Stimulated activated CD4-positive, alpha-beta T cell treated with anti-CD3 and anti-CD28 coated beads, Interleukin-1b, Interleukin-23, amount 100 ng/mL, for 24 hours (primary cell): ENCODE measurements at places on chromosomes 12 and 14.
A peak's percentile ranks its signal among the peaks of the same experiment; 100 is the strongest.

DNA sequence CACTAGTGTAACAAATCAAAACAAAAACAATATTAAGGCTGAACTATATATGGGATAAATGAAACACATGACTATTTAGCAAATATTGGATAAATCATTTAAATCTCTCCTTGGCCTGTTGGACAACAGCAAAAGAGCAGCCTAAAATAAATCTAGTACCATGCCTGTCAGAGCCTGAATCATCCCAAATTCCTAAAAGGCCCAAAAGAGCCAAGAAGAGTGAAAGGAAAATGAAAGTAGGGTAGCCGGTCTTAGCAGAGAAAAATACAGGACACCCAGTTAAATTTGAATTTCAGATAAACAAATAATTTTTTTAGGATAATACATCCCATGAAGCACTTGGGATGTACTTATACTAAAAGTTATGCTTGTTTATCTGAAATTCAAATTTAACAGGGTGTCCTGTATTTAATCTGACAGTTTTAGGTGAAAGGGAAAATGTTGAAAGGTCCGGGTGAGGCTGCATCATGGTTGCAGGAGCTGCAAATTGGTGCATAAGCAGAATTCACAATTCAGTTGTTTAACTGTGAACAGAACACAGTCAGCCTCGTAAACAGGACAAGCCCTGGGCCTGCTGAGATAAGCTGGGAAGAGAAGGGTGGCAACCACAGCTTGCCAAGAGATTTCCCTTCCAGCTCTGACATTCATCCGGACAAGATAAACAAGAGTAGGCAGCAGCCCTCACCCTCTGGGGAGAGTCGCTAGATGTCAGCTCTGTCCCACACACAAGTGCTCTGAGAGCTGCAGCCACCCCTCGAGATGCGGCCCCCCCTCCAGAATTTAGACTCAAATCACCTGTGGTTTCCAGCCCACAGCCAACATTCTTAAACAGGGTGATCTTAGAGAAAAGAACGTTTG, 30.3 kb downstream of the DMAC2L start:
- DNase-seq, result peak; percentile 16

GRCh38 chr12:131959641-131960589, 10.2 kb downstream of the EP400 start:
- no peak for DNase-seq

DNA sequence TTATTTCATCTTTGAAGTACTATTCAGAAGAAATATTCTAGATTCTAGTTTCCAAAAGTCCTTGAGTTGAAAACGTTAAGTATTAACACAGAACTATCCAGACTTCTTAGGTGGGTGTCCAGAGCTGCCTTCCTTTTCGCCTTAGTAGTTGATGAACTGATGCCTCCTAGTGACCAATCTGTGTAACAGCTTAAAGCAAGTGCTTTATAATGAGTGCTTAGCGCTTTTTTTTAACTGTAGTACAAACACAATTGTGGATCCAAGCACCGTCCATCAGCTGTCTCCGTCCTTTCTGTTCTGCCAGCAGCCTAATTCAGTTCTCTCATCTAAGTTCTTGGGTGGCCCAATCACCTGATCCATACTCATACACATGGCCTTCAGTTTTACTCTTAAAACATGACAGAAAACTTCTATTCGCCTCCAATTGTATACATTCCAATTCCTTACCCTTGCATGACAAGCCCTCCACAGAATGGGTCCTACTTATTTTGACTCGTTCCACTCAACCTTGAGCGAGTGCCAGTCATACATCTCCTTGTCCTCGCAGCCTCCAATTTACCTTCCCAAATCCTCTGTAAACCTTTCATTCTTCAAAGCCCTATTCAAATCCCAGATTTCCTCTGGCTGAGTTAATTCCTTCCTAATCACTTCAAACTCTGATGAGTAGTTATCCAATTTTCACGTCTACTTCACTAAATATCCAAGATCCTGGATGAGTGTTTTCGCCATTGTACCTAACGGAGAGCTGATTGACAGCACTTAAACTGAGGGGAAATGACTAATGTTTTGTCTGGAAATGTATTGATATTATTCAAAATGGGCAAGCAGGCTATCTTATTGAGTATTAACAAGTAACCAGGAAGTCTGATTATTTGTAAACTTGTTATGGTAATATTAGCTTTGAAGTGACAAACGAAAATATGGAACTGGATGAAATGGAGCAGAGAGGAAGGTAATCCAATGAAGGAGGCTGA, 5.8 kb upstream of the PHLDA1 start:
- DNase-seq, result no peak

- no peak for DNase-seq
Measured at GRCh38 chr14:102971314-102971713, 48.9 kb downstream of the AMN start.

GRCh38 chr14:54577494-54577893, 10.6 kb downstream of the SAMD4A start:
- no peak for DNase-seq

DNA sequence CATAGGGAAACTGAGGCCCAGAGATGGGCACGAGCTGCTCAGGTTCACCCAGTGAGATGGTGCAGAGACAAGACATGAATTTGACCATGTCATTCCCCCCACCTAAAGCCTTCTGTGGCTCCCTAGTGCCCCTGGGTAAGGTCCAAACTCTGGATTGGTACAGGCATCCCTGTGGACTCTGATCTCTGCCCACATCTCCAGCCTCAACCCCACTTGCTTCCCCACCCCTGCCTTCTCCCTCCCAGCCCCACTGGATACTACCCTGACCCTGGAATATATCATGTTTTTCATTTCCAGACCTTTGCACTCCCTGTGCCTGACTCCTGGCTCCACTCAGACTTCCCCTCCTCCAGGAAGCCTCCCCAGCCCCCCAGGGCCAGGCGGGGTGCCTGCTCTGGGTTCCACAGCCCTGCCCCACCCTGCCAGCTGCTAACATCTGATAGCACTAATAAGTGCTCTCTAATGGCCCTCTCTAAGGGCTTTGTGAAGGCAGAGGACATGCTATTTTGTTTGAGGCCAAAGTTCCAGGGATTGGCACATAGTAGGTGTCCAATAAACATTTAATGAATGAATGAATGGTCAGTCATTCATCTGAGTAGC, 1.1 kb upstream of the SDSL start:
- no peak for DNase-seq
